ENCODE measurements at places on chromosomes 4 and X.

DNA sequence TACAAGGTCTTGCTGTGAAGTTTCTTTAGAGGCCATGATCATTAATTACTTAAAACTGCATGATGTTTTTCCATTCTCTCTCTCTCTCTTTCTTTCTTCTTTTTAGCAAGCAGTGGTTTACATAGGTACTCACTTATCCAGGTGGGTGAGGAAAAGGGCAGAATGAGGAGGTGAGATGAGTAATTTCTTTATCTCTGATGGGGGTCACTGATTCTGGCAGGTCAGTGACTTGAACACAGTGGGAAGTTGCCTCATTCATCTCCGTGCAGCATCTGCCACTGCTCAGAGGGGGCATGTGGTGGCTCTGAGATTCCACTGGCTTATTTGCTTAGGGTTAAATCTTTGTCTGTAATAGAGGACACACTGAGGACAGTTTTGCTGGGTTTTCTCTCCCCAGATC, 62.6 kb downstream of the FAM114A1 start:
- DNase-seq, result no peak

- DNase-seq, result peak; percentile 86
Observed at GRCh38 chr4:7004331-7004730, 38.8 kb upstream of the TADA2B start.

- DNase-seq, result no peak
Observed at GRCh38 chrX:103927030-103927429, 35.4 kb upstream of the TMSB15B start.

GRCh38 chrX:119690921-119691716, 1.8 kb downstream of the SEPTIN6 start:
- peak; percentile 39 for DNase-seq

DNA sequence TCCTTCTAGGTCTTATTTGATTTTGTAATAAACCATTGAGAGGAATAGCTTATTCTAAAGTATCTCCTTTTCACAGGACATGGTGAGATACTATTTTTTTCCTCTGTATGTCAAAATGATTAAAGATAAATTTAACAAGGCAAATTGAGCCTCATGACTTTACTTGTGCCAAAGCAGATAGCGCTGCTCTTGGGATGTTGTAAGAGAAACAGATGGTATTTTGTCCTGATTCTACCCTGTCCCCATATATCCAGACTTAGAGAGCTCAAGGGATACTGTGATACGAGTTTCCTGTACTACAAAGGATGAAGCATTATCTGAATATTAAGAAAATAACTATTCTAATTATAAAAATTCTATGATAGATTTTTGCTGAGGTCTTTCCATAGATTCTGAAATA, 34.0 kb downstream of the EMCN start:
- DNase-seq, result no peak

- DNase-seq, result no peak
Observed at GRCh38 chr4:184477201-184477999, 3.0 kb upstream of the IRF2 start.

DNA sequence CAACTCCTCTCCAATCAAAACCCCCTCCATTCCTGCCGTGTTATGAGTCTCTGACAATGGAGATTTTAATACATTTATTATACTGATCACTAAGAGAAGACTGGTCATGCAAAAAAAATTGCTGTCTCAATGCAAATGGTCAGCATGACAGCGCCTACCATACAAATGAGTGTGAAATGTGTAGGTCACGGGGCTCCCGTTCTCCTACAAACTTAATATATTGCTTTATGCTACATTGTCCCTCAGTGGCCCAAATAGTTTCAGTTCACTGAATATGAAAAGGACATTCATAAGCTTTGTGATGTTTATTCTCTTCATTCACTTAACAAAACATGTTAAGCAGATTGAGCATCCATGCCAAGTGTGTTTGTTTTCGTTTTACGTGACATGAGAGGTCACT, 116.1 kb downstream of the SPANXN3 start:
- DNase-seq, result no peak

GRCh38 chr4:81003597-81004111, 26.9 kb upstream of the BMP3 start:
- DNase-seq, result no peak

GRCh38 chr4:156931267-156931666, 40.3 kb downstream of the PDGFC start:
- peak; percentile 59 for DNase-seq

GRCh38 chr4:140706276-140706625, 49.9 kb downstream of the TBC1D9 start:
- no peak for DNase-seq

DNA sequence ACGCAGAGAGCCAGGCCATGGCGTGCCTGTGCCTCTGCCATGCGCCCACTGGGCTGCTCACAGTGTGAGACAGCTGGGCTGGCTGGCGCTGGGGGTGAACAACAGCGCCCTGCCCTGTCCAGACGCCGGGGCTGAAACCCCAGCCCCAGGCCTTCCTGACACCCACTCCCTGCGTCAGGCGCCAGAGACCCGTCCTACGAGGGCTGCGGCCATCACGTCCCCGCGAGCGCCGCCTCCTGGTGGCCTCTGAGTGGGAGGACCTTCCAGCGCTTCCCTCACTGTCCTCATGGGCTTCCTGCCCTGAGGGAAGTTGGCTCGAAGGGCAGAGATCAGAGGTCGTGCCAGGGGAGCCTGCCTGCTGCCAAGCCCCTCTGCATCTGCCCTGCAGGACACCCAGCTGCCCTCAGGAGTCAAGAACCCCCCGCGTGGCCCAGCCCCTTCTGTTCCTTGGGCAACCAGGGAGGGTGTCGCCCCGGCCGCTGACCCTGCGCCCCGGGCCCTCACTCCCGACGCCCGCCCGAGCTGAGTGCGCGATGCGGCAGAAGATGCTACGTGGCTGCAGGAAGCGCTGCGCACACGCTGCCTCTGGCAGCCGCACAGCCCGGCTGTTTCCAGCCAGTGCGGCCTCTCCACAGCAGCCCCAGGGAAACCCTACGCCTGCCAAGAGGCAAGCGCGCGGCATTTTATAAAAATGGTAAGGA, 16.2 kb downstream of the NELFA start:
- DNase-seq, result no peak

DNA sequence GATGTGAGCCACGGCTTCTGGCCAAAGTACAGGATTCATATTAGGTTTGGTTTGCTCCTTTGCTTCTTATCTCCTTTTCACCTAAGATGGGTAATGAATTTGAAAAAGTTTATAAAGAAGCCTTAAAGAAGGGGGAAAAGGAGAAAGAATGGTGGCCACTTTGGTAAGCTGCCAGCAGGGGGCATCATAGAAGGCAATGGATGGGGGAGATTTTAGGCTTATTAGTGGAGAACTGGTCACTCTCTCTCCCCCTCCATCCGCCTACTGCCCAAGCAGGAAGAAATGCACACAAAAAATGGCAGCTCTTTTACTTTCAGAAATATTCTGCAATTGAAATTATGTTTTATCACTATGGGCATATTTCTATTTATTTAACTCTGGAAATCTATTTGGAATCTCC, 32.0 kb downstream of the SPARCL1 start:
- no peak for DNase-seq

- DNase-seq, result peak; percentile 24
Observed at GRCh38 chr4:110344165-110344564, 131.8 kb upstream of the ENPEP start.

- DNase-seq, result no peak
Observed at GRCh38 chr4:7303561-7303960, 111.2 kb downstream of the SORCS2 start.

DNA sequence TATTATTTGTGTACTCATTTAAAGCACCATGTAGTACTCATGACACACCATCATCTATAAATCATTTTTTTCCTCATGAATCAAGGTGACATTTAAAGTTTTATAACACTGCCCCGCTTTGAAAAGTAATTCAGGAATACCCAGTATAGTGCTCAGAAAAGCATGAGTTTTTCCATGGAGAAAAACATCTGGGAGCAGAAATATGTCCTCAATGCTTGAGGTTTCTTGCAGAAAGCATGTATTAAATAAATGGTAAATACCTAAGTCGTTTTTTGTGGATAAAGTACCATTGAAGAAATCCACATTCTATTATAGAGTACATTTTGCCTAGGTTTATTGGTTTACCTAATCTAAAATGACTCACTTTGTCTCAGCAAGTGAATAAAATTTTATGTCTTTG, 66.2 kb downstream of the UBA6 start:
- DNase-seq, result no peak

DNA sequence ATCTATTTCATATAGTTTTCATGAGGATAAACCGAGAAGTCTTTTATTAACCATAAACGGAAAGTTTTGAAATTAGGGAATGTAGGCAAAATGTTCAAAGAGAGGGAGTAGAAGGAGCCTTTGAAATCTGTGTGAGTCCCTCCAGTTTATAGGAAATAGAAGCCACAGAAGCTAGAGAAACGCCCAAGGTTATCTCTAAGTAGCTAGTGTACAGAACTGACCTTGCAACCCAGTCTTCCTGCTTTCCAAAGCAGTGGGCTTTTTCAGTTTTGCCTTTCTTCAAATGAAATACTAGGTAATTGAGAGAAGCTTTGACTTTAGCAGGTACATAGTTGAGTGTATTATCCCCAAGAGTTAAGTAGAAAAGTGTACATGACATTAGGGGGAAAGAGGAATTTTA, 39.4 kb downstream of the STIM2 start:
- no peak for DNase-seq

DNA sequence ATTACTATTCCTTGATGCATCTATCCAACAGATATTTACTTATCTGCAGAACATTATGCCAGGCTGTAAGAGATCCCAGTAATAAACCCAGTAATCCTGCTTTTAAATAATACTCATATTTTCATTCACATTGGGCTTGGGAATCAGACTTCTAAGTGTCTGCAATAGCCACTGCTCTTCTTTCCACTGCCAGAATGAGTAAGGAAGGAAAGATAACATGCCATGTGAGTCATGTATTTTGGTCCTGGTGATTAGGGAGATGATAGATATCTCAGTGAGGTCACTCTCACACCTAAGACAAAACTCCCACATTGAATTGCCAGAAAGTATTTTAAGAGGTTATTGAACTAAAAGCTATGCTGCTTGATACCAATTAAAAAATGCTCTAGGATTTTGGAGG, 13.9 kb upstream of the HEPH start:
- DNase-seq, result no peak

GRCh38 chrX:17056868-17057608, 110.6 kb downstream of the REPS2 start:
- DNase-seq, result no peak

- no peak for DNase-seq
Observed at GRCh38 chr4:129077326-129077725, 16.0 kb downstream of the SCLT1 start.

GRCh38 chr4:11715753-11716521, 287.2 kb upstream of the HS3ST1 start:
- no peak for DNase-seq

DNA sequence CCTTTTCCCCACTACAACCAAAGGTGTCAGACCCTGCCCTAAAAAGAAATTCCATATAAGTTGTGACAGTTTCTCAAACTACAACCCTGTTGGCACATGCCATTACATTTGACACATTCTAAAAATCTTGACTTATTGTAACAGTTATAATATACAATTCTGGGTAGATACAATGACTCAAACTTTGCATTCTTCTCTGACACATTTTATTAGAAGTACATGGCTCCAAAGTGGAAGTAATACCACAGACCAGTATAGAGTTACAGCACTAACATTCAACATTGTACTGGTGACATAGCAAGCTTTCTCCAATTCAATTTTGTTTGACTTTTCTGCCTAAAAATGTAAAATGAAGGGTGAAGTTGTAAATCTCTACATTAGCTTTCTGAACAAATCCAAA, 196.6 kb upstream of the ETNPPL start:
- DNase-seq, result peak; percentile 70

GRCh38 chr4:81684352-81684751, 212.6 kb upstream of the RASGEF1B start:
- DNase-seq, result no peak

DNA sequence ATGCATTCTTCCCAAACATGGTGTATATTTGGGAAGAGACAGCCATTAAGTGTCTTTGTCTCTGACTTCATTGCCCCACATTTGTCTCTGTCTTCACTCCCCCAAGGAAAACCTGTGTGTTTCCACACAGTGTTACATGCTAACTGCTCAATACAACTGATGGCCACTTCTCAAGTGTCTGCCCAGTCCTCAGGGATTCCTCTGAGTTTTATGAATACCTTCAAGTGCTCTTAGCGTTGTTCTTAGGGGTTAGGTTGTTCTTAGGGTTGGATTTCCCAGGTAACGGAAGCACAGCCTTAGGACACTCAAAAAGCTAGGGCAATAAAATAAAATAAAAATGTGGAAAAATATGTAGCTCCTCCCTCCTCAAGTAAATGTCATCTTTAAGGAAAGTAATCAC, 64.7 kb upstream of the PLAC8 start:
- no peak for DNase-seq

- no peak for DNase-seq
Observed at GRCh38 chrX:125175991-125176584, 143.6 kb upstream of the TEX13C start.

- no peak for DNase-seq
Observed at GRCh38 chr4:113336556-113336955, 287.1 kb downstream of the ANK2 start.

GRCh38 chr4:148261848-148262247, 180.4 kb downstream of the NR3C2 start:
- DNase-seq, result no peak

- no peak for DNase-seq
Observed at GRCh38 chr4:74628852-74629620, 165.3 kb downstream of the BTC start.

DNA sequence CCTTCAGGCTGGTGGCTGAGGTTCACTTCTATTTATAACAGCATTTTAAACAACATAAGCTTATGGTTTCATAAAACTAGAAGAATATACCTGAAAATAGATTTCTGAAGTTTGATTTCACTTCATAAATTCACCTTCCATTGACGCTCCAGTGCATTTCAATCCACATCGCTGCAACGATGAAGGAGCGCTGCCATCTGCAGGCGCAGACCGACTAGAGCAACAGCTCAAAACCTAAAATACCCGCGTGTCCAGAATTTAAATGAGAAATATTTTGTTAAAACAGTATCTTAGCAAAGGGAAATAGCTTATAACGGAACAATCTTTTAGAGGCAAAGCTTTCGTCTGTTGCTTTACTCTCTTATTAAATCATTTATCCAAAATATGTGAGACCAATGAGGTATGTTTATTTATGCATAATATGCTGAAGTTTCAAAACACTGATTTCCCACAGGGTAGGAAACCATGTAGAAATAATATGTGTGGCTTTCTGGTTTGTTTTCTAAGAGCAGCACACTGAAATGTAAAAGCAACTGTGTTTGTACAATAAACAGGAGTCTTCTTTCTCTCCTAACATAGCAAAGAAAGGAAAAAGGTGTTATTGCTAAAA, 816.4 kb upstream of the FRG1 start:
- DNase-seq, result peak; percentile 55

- DNase-seq, result peak; percentile 93
Observed at GRCh38 chr4:76736414-76736813, 161.5 kb downstream of the SOWAHB start.

- DNase-seq, result peak; percentile 91
Observed at GRCh38 chr4:55409468-55410171, 13.9 kb downstream of the TMEM165 start.
